ENCODE measurements at places on chromosomes 16 and 17.
A peak's percentile ranks its signal among the peaks of the same experiment; 100 is the strongest.

GRCh38 chr16:80693553-80693952, 110.8 kb downstream of the CDYL2 start:
- DNase-seq = no peak

GRCh38 chr17:8670421-8670820, 39.9 kb upstream of the MYH10 start:
- DNase-seq = no peak

DNA sequence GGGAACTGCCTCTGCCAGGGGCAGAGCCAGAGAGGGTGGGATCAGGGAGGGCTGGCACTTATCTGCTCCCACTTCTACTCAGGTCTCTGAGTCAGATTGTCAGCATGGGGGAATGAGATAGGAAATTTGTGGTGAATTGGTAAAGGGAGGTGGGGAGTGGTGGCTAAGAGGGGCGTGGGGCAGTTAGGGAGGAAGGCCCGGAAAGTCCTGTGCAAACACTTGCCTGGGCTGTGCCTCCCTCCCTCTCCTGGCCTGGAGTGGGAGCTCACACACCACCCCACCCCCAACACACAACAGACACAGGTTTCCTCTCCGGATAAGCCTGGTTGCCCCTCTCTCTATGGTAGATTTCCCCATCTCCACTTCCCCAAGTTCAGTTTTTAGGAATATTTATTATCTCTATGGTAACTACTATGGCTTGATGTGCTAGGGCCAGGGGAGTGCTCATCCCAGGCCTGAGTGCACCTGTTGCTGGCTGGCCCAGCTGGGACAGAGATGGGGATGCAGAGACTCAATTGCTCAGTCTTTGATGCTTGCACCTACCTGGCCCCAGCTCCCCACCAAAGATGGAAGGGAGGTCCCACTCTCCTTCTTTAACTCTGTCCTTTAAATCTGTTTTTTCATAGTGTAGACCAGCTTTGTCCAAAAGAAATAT, 2.7 kb downstream of the SPNS2 start:
- DNase-seq = no peak

DNA sequence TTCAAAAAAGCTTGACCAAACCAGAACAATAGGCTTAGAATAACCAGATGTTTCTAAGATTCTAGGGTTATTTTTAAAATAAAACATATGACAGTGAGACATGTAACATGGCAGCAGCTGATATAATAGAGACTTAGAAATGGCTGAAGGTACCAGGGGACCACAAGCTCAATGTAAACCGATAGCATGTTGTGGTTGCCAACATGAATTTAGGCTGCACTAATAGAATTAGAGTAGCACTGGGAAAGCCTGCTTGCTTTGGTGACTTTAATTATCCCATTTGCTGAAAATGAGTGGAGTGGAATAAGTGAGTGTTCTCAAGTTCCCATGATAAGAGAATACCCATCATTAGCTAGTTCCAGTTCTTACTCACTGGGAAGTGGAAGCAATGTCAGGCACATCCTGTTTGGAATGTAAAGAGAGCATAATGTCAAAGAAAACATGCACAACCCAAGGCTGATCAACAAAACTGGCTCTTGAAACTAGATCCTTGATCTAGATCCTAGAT, 621.2 kb upstream of the CDH5 start:
- no peak for DNase-seq

- no peak for DNase-seq
These were observed 12.7 kb downstream of the CDK5RAP3 start for GRCh38 chr17:47983492-47984223.

DNA sequence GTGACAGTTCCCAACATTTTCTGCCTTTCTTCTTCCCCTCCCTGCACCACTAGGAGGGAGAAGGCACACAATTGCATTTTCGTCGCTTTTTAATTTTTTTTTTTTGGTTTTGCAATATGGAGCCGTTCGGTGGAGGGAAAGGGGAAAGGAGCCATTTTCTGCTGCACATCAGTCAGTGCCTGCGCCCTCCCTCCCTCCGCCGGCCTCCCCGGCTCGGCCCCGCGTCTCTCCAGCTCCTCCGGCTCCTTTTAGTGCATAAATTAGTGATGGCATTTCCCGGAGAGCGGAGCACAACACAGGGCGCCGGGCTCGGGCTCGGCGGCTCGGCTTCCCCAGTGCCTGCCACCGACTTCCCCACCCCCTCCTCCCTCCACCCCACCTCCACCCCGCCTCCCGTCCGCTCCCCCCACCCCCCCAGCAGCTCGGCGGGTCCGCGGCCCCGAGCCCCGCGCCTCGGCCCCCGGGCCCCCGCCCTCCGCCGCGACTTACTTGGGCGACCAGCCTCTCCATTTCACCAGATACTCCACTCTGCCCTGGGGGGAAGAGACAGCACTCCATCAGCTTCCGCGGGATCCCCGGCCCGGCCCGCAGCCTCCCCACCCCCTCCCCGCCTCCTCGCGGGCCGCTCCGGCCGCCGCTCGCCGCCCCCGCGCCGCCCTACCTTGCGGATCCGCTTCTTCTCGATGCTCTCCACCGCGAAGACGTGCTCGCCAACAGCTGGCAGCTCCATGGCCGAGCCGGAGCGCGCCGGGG, 542 bp downstream of the CBX4 start:
- no peak for DNase-seq

- no peak for DNase-seq
These were observed 10.0 kb upstream of the USP43 start for GRCh38 chr17:9635340-9635739.

DNA sequence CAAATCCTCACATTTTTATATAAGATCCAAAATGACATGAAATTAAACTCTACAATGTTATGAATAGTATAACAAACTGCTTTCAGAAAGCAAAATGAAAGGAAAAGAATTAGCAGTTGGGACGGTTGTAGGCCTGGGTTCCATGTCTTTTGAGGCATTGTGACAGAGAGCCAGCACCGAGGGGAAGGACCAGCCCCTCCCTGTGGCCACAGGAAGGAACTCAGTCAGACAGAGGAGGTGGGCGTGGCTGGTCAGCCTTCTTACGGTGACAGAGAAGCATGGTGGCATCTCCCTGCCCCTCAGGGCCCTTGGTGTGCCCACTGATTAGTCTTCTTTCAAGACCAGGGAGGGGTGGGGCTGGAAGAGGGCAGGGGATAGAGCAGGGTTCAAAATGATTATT, 5.7 kb downstream of the ZNF319 start:
- DNase-seq = no peak

DNA sequence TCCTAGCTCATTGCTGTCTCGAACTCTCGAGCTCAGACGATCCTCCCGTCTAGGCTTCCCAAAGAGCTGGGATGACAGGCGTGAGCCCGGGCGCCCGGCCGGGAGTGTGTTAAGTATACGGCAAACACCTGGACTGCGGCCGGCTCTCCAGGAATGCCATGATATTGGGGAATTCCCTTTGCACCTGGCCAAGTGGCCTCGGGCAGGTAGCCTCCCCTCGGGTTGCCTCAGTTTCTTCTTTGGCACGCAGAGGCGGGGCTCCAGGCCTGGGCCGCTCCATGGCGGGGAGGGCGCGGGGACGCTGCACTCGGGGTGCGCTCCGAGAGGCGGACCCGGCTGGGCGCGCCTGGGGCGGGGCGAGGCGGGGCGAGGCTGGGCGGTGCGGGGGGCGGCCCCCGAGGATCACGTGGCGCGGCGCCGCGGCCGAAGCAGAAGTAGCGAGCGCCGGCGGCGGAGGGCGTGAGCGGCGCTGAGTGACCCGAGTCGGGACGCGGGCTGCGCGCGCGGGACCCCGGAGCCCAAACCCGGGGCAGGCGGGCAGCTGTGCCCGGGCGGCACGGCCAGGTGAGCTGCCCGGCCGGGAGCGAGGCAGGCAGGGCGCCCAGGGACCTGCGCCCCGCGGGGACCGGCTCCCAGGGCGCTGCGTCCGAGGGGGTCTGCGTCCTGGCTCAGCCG, at the start of gene PLCG2:
PLCG2 (plus strand) TSS at position 431 of the 675 bp plus-strand sequence. CDS start 6,699 bp downstream, outside the sequence.
- peak; percentile 45 for DNase-seq

DNA sequence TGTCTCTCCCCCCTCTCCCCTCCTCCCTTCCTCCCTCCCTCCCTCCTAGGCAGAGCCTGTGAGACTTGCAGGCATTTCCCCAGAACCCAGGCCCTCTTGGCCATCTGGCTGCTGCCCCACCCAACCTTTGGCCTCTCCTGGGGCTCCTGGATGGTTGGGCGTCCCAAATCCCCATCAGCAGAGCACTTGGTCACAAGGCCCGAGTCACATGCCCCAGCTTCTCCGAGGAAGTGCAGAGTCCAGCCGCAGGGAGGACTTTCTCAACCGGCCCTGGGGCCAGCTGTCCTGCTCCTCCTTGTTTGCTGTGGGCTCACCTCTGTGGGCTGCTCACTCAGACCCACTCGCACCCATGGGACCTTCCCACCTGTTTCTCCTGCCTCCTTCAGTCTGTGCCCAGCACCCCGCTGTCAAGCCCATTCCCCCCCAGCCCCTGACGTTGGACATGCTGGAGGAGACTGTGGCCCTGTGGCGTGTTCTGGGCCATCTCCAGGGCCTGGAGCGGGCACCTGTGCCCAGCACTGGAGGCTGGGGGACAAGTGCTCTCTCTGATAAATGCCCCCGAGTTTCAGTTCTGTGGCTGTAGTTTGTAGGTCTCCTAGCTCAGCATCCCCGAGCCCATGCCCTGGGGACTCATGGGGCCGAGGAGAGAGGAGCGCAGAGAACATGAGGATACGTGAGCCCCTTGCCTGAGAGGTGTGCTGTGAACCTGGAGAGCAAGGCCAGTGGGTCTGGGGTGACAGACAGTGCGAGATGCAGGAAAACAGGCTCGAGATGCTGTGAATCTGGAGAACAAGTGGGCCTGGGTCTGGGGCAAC, 42.3 kb upstream of the ZNF750 start:
- DNase-seq = no peak

DNA sequence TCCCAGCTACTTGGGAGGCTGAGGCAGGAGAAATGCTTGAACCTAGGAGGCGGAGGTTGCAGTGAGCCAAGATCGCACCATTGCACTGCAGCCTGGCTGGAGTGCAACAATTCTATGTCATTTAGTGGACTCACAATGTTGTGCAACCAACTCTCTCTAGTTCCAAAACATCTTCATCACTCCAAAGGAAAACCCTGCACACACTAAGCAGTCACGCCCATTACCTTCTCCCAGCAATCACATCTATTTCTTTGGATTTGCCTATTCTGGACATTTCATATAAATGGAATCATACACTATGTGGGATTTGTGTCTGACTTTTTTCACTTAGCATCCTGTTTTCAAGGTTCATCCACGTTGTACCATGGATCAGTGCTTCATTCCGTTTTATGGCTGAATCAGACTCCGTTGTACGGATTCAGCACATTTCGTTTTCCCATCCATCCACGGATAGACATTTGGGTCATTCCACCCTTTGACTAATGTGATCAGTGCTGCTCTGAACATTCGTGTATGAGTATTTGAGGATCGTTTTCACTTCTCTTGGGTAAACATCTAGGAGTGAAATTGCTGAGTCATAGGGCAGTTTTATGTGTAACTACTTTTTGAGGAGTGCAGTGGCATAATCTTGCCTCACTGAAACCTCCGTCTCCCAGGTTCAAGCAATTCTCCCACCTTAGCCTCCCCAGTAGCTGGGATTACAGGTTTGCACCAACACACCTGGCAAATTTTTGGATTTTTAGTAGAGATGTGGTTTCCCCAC, 45.4 kb upstream of the EMP2 start:
- no peak for DNase-seq

GRCh38 chr16:48687421-48688038, 77.5 kb upstream of the N4BP1 start:
- no peak for DNase-seq

DNA sequence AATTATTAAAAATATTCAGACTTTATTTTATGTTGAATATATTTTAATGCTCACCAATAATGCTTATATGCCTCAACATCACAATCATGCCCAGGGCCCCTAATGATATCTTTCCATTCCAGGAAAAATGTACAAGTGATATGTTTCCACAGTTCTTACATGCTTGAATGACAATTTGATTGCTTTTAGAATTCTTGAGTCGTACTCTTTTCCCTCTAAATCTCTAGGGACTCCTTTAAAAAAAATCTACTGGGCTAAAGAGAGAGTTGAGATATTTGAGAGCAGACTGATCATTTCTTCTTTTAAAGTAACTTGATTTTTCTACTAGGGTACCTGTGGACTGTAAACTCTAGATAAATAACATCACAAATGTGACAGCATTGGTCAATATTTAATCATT, 18.2 kb upstream of the HLF start:
- DNase-seq = no peak

DNA sequence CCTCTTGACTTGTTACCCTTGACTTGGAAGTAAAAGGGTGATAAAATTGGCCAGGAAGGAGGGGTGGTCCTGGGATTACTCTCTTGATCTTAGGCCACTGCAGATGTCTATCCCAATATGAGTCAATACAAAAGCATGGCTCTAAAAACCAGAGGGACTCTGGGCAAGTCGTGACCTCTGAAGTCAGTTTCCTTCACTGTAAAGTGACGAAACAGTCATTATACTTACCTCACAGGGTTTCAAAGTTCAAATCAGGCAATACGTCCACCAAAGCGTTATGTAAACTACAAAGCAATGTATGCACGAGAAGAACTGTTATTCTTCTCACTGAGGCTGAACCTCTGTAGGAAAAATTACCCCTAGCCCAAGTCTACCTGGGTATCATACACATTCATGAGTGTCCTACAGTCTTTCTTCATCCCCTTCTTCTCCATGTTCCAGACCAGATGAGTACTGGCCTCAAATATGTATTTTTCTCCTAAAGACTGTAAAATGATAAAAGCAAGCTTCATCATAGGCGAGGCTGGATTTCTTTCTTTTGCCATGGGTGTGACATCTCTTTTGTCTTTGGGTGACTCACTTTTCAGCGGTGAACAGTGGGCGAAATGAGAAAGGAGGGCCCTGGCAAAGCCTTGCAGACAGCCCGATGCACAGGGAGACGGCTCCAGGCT, 34.5 kb upstream of the CLEC18B start:
- DNase-seq = no peak

- DNase-seq = peak; percentile 49
These were observed 40.7 kb downstream of the ZDHHC7 start for GRCh38 chr16:84970447-84971127.

- no peak for DNase-seq
These were observed 4.9 kb upstream of the KREMEN2 start for GRCh38 chr16:2959206-2959605.

DNA sequence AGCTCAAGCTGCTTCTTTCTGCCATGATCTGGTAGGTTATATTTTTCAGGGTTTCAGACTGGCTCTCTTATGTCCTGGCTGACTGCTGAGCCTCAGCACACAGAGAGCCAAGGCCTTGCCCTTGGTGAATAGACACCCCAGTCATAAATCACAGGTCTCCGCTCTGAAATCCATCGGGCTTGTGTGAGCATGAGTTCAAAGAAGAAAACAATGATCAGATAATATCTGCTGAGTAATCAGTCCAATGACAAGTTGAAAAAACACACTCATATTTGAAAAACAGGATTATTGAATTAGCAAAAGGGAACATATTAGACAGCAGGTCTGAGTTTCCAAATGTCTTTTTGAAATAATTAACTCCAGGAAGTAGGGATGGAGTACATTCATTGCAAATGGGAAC, 51.1 kb upstream of the NDRG4 start:
- DNase-seq = no peak
